T-helper 1 cell (primary cell): ENCODE measurements at places on chromosomes 7 and 10.

GRCh38 chr7:54747234-54747633 lies 11.8 kb downstream of the SEC61G start:
- no peak for DNase-seq

- DNase-seq = no peak
These were observed 102.7 kb downstream of the PTPRN2 start for GRCh38 chr7:158484801-158485531.

- DNase-seq = no peak
These were observed 253.7 kb downstream of the DYNC1I1 start for GRCh38 chr7:96026010-96026409.

GRCh38 chr7:66377045-66377444 lies 171.9 kb downstream of the TPST1 start:
- DNase-seq = no peak
